ENCODE measurements at places on chromosomes 4 and X.
A peak's percentile ranks its signal among the peaks of the same experiment; 100 is the strongest.

DNA sequence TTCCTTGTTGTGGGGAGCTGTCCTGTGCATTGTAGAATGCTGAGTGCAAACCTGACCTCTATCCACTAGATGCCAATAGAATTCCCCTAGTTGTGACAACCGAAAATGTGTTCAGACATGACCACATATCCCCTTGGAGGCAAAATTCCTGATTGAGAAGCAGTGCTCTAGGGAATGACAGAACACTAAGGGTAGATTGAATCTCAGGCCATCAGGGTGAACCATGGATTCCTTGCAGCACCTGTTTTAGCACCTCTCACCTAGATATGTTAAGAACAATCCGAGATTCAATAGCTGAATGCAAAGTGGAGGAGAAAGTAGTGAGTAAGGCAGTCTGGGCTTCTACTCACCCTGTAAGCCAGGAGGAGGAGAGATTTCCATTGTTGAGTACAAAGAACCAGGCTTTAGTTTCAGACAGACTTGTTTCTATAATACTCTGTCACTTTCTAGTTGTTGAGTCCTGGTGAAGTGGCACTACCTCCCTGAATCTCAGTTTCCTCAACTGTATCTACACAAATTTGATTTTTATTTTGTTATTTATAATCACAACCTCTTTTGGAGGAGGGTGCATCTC lies 111.0 kb upstream of the RAP2C start:
- no peak for DNase-seq

DNA sequence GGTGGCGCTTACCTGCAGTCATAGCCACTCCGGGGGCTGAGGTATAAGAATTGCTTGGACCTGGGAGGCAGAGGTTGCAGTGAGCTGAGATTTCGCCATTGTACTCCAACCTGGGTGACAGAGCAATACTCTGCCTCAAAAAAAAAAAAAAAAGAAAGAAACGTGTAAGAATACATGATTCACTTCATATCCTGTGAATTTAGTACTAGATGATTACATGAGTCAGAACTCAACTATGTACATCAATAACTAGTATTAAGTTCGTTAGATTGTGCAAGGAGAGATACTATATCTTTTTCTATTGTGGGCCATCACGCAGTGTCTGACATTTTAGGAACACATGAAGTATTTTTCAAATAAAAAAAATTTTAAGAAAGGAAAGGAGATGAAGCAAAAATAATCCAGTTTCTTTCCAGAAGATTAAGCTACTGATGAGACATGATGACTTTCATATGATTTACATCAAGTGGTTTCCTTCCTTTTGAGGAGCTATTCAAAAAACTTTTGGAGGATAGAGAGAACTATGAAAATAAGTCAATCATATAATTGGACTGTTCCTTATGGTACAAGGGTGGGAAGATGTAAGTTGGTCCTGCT lies 64.7 kb upstream of the EXOC1L start:
- no peak for DNase-seq

DNA sequence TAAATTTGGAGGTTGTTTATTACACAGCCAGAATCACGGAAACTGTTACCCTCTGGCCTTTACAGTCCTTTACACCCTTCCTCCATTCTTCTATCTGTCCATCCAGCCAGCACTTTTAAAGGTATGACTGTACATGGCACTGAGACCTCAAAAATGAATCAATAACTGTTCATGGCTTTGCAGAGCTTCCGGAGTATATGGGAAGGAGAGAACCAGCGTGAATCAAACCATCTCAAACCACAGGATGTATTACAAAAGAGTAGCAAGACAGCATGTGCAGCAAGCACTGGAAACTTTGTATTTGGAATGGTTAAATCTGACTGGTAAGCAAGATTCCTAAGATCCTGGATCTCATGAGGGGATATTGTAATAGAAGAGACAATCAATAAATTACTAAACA lies 228.5 kb upstream of the CASK start:
- no peak for DNase-seq

- no peak for DNase-seq
Measured at GRCh38 chr4:42927946-42928345, 35.4 kb downstream of the GRXCR1 start.

GRCh38 chr4:55347610-55348228 lies 1.7 kb downstream of the SRD5A3 start:
- peak; percentile 8 for DNase-seq

DNA sequence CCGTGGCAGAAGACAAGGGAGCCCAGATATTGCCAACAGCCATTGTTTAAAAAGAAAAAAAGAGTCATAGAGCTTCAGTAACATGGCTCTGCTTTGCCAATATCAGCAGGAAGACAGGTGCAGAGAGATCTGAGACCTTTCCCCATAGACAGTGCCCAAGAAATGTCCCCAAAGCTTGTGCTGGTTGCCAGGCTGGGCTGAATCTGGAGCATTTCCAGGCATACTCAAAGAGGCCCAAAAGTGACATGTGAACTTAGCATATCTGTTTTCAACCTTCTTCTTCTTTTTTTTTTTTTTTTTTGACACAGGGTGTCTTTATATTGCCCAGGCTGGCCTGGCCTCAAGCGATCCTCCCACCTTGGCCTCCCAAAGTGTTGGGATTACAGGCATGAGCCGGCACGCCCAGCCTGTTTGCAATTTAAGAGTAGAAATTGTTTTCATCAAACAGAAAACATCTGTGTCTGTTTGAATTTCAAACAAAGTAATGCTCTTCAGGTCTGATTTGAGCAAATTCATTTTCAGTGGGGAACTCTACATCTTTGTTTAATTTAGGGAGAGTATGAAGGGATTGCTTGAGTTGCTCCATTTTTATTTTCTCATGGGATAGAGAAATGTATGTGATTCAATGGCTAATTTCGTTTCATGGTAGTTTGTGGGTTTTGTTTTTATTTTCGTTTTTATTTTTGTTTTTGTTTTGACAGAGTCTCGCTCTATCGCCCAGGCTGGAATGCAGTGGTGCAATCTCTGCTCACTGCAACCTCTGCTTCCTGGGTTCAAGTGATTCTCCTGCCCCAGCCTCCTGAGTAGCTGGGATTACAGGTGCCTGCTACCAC lies 56.6 kb upstream of the RBM47 start:
- DNase-seq: no peak

GRCh38 chrX:110397904-110398303 lies 39.3 kb downstream of the RTL9 start:
- DNase-seq: no peak

DNA sequence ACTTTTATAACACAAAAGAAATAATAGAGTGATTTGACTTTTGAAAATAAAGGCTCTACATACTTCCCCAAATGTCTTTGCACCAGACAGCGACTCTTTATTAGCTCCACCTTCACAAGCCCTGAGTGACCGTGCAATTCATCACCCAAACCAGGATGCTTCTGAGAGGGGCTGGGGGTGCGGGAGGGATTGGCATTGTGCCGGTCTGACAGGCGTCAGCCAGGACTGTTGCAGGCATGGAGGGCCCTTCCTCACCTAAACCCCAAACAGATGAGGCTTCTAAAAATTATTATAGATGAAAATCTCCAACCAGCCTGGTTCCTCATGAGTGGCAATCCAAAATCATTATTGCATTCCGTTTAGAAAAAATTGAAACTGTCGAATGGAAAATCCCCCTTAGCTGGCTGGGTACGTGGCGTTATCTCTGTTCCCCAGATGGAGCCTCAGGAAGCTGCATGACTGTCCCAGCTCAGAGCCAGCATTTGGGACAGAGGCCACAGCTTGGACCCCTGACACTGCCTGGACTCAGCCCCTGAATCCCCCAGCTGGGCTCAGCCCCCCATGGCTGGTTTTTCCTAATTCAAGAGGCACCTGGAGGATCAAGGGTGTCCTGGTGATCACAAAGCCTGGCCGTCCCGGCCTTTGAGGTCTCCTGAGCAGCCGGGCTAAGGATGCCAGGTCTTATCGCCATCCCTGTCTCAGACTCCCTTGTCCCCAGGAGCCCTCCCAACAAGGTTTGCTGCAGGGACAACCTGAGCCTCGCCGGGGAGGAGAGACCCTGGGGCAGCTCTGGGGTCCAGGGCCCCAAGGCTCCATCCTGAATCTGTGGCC lies 60.4 kb downstream of the SORCS2 start:
- no peak for DNase-seq

GRCh38 chr4:133263104-133263503 lies 114.0 kb downstream of the PCDH10 start:
- DNase-seq: no peak

DNA sequence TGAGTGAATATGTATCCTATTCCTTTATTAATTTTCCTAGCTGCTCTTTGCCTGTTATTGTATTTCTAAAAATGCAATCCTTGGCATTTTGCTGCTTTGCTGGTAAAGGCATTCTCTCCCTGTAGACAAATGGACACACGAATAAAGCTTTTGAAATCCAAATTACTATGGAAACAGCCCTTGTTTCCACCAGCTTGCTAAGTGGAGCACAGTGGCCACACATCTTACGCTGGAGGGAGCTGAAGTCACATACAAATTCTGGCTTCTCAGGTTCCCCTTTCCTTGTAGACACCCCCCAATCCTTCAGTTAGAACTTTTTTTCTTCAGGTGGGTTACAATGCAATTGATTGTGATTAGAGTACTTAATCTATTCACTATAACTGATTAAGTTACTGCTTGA lies 66.2 kb downstream of the AGA start:
- no peak for DNase-seq

GRCh38 chr4:96691521-96691920 lies 851.6 kb downstream of the PDHA2 start:
- no peak for DNase-seq

DNA sequence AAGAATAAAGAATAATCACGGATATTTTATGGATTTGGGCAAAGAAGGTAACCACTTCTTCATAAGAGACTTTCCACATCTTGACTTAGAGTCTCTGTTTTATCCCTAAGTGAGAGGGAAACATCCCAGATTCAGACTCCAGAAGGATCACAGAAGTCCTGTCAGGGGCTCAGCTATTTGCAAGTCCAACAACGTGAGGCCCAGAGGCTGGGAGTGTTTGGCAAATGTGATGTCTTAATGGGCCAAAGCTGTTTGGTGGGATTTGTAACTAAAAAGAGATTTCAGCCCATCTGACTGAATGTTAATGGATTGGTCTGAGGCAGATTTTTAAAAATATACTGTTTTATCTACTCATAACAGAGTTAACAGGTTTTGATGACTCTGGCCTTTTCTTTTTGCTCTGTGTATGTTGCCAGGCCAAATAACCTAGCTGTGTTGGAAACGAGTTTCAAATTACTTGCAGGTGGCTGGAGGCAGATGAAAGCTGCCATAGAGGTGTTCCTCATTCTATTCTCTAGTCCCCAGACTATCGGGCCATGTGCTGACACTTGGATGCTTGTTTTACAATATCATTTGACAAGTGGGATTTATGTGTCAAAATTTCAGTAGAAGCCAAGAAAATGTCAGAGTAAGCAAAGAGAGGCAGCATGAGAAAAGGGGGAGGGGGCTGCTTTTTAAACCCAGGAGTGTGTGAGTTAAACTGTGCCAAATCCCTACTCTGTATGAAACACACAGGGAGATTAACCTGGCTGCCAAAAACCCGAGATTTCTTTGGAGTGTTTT lies 330.9 kb downstream of the DCHS2 start:
- no peak for DNase-seq

- no peak for DNase-seq
Measured at GRCh38 chrX:114058988-114059418, 524.9 kb upstream of the HTR2C start.

GRCh38 chr4:154189346-154189745 lies 302.3 kb downstream of the DCHS2 start:
- no peak for DNase-seq

DNA sequence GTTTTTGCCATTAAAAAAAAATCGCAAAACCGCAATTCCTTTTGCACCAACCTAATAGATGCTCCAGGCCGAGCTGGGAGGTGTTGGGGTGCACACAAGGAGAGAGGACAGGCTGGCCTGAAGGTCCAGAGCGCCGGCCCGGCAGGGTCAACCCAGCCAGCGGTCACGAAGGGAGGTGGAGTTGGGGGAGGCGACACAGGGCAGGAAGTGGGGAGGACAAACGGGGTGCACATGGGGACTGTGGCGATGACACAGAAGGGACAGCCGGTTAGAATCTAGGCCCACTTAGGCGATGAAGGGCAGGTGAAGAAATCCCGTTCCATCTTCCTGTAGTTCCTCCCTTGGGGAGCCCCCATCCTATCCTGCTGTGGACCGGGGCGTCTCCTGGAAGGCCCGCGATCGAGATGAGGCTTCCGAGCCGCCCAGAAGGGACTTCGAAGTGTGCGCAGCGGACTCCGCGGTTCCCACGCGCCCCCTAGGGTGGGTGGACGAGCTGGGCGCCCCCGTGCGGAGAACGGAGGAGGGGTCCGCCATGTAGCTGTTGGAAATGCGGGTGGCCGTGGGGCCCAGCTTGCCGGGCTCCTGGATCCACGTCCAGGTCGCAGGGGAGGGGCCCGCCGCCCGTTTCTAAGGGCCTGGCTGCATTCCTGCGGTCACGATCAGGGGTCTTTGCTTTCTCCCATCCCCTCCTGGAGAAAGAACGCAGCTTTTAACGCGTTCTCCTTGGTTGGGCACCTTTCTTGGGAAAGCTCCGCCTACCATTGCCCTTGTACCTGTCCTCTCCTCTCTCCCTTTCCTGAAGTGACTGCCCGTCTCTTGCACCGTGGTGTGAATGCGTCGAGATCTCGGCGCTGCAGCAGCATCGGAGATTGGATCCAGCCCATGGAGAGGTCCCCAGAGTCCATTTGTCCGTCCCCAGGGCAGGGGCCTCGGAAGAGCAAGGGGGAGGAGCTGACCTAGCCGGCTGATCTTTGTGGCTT lies 17.0 kb upstream of the HPF1 start:
- no peak for DNase-seq

DNA sequence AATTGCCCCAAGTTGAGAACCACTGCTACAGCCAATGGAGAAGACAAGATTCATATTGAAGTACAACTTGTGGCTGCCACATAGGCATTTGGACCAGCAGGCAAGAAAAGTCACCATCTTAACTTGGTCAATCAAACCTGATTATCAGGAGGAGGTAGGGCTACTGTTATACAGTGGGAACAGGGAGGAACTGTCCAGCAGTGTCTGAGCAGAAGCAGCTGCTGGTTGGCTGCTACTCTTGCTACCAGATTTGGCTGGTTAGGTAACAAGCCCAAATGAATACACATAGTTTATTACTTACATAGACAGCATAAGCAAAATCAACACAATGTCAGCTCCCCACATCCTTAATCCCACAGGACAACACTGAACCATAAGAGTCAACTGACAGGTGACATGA lies 39.4 kb downstream of the ATP1B4 start:
- no peak for DNase-seq

DNA sequence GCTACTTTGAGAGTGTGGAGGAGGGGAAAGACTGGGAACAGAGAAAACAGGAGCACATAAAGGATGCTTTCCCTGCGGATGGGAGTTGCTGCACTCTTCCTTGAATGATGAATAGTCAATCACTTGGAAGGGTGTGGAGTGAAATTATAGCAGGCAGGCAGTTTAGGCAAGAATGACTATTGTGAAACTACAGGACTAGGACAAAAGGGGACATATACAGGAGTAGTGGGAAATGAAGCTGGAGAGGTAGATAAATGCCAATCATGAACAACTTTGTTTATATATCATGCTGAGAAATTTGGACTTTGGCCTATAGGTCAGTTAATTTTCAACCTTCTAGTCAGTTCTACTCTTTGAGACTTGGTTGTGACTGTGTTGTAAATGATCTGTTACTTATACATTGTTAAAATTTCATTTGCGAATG lies 76.9 kb downstream of the PAQR3 start:
- DNase-seq: no peak

All from KG1 (cell line).